Activated B cell treated with CpG ODN at 0.5 μM for 24 hours (primary cell): ENCODE measurements at places on chromosomes 6 and 20. TPM values are rescaled to one million over a fixed set of nuclear protein-coding genes. Genes with fewer than 3 reads are reported as not detected.

Gene SMLR1
- not detected in 2 replicates for total RNA-seq

Gene KIAA1755
- not detected in 2 replicates for total RNA-seq

Gene OR2J3
- total RNA-seq = not detected in 2 replicates

Gene HLA-DQB2
- total RNA-seq = 95.7 and 107 TPM in 2 replicates

Gene SAMD10
- 6.8 and 9.0 TPM in 2 replicates for total RNA-seq

Gene PTCRA
- not detected in 2 replicates for total RNA-seq

Gene LHFPL5
- total RNA-seq = not detected in 2 replicates

GRCh38 chr20:53829724-53830521 lies 236.3 kb upstream of the ZNF217 start:
- no peak for DNase-seq

DNA sequence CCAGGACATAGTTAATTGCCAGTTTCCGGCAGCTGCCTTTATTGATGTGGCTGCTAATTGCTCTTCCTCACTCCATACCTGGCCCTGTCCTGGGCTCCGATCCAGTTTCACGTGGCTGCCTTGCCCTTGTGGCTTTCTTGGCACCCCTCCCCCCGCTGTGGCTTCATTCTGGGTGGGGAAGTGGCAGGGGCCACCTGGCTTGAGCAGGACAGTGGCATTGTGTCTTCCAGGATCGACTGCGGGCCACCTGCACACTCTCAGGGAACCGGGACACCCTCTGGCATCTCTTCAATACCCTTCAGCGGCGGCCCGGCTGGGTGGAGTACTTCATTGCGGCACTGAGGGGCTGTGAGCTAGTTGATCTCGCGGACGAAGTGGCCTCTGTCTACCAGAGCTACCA lies 10.8 kb downstream of the MAVS start:
- DNase-seq = no peak

GRCh38 chr20:50450881-50451752 lies 59.1 kb upstream of the PTPN1 start:
- no peak for DNase-seq

- DNase-seq = no peak
Observed at GRCh38 chr6:154891901-154892300, 103.2 kb upstream of the TIAM2 start.

GRCh38 chr6:3768502-3768901 lies 17.0 kb upstream of the PXDC1 start:
- no peak for DNase-seq

- peak; percentile 27 for DNase-seq
Observed at GRCh38 chr6:46491201-46491627, at the start of gene RCAN2. Gene RCAN2, minus strand, starts transcription at chr6:46491449.

DNA sequence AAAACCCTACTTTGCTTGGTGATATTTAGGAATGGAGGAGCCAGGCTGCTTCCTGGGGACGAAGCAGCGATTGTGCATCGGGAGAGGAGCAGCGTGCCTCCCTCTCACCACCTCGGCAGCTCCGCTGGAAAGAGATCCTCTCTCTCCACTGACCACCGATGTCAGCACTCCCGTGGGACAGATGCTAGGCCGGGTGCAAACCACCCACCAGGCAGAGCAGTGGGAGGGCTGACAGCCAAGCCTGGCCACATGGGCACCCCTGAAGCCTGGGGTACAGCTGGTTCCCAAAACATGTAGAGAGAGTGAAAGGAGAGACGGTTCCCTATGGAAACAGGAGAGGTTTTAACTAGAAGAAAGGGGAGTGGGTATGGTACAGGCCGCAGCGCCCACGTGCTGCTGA lies 220.0 kb downstream of the ANKRD60 start:
- DNase-seq = no peak

DNA sequence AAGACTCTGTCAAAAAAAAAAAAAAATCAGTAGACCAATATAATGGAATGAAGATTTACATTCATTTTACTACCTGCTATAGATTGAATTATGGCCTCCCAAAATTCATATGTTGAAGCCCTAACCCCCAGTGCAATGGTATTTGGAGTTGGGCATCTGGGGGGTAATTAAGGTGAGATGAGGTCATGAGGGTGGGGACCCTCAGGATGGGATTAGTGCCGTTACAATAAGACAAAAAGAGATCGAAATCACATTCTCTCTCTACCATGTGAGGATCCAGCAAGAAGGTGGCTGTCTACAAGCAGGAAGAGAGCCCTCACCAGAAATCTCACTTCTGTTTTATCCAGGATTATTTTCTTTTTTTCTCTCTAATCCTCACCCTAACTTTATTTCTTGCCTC lies 100.6 kb upstream of the LOC128125822 start:
- DNase-seq = no peak

GRCh38 chr6:144335311-144335861 lies 50.3 kb downstream of the UTRN start:
- DNase-seq = no peak

DNA sequence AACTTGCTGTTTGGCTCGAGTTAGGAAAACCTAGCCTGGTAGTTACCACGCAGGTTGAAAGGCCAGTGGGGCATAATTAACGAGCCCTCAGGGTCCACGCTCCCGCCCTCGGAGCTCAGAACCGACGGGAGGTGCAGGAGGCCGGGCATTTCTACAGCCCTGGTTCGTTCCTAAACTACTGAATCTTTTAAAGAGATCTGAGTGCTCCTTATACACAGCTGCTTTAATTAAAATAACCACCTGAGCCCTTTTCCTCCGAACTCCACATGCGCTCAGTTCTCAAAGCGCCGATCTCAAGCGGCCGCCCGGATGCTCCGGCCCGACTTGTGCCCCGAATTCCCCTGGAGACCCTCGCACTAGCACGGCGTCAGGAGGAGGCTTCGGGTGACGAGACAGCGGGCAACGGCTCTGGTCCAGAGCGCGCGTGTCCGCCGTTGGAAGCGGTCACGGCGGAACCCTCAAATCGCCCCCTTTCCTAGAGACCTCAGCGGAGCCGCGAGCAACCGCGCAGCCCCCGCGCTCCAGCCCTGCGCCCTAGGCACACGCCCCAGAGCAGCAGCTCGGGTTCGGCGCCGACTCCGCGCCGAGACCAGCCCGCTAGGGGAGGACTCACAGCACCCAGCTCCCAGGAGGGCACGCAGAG lies 397 bp downstream of the WDR27 start:
- DNase-seq = no peak

DNA sequence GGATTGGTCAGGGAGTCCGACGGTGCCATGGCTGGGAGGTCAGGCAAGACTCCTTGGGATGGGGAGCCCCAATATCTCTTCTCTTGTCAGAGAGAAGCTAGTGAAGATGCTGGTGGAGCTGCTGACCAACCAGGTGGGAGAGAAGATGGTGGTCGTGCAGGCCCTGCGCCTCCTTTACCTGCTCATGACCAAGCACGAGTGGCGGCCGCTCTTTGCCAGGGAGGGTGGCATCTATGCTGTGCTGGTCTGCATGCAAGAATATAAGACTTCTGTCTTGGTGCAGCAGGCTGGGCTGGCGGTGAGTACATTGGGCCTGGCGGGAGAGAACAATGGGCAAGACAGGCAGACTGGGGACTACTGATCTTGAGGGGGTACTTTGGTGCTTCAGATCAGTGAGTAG lies 10.9 kb downstream of the CUL9 start:
- no peak for DNase-seq

DNA sequence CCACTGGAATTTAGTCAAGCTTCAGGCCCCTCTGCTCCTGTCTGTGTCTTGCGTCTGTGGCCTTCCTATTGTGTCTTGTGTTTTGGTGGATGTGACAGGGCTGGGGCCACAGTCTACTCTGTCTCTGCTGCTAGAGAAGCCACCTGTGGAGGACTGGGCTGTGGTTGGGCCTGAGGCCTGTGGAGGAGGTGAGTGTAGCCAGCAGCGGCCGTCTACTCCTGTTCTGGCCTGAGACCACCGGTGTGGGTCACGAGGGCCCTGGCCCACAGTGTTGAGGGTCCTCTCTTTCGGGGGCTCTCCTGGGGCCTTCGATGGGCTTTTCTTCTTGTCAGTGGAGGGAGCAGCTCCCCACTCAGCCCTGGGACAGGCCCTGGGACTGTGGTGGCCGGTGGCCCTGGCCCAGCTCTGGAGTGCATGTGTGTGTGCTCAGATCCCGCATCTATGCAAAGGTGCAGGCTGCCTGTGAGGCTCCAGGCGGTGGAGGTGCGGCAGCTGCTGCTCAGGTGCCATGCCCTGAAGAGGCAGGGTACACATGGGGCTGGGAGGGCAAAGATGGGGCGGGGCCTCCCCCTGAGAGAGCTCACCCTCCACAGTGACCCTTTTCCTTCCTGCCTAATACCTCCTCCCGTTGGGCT lies 20.8 kb downstream of the SDCBP2 start:
- DNase-seq = no peak

DNA sequence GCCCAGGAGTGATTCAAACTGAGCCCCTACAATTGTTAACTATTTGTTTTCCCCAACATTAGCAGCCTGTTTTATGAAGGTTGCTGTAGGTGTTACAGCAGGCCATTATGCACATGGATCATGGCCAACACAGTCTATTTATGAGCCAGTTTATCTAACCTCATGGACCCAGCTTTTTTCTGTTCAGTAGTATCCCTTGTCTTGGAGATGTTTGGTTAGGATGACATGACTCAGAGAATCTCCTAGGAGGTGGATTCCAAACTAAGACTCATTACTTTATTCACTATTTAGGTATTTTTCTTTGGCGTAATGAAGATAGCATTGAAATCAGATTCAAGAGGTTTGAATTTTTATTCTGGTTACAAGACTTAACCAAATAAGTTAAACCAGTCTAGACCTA lies 62.8 kb upstream of the TFB1M start:
- no peak for DNase-seq

DNA sequence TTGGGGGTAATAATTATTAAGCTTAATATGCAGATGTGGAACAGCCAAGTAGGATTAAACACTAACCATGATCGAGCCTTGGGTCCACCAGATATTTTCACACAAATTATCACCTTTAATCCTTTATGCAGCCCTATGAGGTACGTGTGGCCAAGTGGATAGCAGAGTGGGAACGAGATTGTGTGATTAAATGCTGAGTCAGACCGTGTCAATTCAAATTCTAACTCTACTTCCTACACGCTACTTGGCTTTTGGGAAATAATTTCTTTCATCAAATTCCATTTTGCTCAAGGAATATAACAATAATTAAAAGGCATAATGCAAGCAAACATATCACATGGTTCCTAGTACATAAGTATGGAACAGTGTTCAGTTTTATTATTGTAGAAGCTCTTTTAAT lies 329.2 kb downstream of the CBLN4 start:
- DNase-seq = no peak

GRCh38 chr20:48782053-48782452 lies 45.7 kb downstream of the PREX1 start:
- DNase-seq = no peak

GRCh38 chr6:63567966-63568365 lies 4.3 kb upstream of the LOC128125822 start:
- no peak for DNase-seq

- no peak for DNase-seq
Observed at GRCh38 chr6:118748311-118749062, 97.1 kb upstream of the CEP85L start.

DNA sequence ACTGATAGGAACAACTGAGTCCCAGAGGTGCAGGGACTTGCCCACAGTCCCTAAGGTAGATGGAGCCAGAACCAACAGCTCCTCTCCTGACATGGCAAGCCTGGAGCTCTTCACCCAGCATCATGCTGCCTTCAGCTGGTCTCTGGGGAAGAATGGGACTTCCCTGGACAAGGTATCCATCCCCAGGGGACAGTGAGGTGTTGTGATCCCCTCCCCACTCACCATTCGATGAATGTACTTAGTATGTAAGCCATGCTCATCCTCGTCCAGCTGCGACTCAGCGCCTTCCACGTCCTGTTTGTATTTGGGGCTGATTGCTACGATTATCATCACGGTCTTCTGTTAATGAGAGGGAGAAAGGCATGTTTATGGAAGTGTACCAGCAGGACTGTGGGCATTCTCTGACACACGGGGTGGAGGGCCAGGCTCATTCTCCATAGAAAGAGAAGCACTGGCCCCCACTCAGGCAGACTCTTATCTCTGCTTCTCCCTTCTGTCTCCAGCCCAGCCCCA lies 39.4 kb downstream of the TRAF3IP2 start:
- no peak for DNase-seq
